ENCODE measurements at places on chromosomes 2 and 18.
A peak's percentile ranks its signal among the peaks of the same experiment; 100 is the strongest.

DNA sequence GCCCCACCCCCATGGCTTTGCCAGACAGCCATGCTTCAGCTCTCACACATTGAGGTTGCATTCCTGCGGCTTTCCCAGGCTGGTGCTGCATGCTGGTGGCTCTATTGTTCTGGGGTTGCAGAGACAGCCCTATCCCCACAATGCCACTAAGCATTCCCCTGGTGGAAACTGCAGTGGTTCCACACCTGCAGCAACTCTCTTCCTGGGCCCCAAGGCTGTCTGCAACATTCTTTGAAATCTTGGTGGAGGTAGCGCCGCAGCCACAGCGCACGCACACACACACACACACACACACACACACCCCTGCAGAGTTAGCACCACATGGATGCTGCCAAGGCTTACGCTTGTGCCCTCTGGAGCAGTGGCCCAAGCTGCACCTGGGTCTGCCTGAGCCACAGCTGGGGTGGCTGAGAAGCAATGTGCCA is 21.4 kb downstream of the SFXN5 start:
- DNase-seq = no peak

GRCh38 chr2:232781765-232782164 is 5.4 kb upstream of the KCNJ13 start:
- no peak for DNase-seq

GRCh38 chr2:188966079-188966571 is 8.0 kb upstream of the COL3A1 start:
- DNase-seq = no peak

- DNase-seq = no peak
These were observed 33.4 kb upstream of the PNO1 start for GRCh38 chr2:68124321-68124720.

GRCh38 chr18:69217196-69218000 is 183.3 kb upstream of the DOK6 start:
- no peak for DNase-seq

DNA sequence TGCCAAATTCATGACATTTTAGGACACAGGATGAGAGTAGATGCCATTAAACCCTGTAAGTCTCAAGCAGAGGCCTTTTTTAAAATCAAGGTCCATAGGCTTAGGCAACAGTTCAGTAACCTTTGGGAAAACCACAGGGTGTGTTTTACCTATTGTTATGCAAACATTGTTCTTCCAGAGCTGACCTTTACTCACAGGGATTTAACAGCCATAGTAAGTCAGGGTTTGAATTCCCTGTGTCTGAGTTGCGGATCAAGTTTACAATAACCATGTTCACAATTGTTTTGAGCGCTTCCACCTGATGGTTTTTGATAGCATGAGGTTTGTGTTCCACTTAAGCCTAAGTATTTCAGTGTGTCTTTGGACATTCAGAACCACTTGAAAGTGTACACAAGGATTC is 160.1 kb upstream of the BOD1L2 start:
- no peak for DNase-seq

DNA sequence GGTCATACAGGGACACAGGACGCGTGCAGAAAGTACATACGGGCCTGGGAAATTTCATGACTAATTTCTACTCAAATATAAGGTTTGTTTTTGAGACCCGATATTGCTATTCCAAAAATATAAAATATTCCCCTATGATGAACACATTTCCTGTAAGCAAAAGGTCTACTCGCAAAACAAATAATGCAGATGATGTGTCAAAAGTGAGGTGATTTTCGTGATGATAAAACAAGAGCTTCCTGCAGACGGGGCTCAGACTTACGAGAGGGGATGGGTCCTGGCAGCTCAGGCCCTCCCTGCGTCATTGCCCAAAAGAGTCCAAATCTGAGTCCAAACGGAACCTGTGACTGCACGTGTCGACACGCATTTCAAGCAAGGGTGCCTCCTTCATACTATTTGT is 62.7 kb downstream of the MBP start:
- no peak for DNase-seq

DNA sequence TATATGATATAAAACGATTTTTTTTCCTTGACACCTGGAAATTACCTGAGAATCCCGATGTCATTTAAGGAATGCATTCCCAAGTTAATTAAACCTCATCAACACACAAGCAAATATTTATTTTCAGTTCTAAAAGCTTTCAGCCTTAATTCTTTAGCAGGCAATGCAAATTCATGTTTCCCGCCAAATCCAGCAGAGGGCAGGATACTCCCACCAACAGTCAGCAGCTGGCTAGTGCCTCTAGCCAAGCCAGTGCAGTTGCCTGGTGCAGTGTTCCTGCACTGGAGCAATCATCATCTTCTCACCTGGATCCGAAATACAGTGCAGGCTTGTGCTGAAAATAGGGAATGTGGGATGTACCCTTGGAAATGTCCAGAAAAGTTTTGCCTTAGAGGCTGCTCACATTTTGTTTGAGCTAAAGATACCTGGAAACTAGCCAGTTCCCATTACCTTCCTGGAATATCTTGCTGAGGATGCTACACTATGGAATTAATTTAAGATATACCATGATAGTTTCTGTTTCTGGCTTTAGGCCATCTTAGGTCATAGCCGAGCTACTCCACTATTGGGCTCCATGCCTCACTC is 48.4 kb upstream of the CYTIP start:
- DNase-seq = peak; percentile 37

DNA sequence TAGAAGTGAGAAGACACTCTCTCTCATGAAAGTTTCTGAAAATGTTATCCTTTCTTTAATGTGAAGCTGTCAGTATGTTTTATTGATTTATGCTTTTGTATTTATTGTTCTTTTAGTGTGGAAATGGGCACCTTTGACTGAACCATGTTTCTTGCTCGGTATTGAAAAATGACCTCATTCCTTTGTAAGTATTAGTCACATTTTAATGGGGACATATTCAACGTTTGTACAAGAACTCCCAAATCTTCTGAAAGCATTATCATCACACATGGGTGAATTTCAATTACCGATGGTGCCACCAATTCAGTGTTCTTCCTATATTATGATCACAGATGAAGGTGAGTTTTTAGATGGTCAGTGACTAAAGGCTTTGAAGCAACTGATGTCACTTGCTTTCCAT is 371.8 kb upstream of the GCFC2 start:
- DNase-seq = no peak

DNA sequence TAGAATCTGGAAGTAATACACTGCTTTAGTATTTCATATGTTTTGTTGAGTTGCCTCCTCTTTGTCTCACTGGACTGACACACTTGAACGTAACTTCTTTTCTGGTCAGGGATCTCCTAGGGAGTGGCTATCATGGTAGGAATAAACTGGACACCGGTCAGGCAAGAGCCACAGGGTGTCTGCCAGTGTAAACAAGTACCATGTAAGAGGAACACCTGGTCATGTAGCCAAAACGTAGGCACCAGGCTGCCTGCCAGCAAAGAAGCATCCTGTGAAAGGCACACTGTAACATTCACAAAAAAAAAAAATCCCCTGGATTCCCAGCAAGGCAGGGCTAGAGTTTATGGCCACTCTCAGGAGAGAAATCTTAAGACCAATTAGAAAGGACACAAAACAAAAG is 372.8 kb upstream of the RND3 start:
- DNase-seq = no peak

- DNase-seq = no peak
These were observed 162.4 kb downstream of the ZNF407 start for GRCh38 chr18:74760026-74760425.

GRCh38 chr2:2579814-2580213 is 248.7 kb upstream of the MYT1L start:
- DNase-seq = no peak

DNA sequence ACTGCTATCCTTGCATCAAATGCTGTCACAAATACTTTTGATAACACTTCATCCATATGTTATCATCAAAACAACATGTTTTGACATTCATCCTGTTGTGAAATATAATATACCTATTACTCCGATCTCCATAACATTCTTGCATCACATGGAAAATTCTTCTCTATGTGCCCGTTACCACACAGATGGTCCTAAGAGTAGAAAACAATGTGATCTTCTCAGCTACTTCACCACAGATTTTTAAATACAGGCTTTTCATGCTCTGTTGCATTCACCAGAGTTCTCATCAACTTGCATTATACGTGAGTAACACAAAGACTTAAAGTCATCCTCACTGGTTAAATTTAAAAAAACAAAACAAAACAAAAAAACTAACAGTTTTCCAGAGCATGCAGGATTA is 1603.3 kb upstream of the ZEB2 start:
- no peak for DNase-seq

DNA sequence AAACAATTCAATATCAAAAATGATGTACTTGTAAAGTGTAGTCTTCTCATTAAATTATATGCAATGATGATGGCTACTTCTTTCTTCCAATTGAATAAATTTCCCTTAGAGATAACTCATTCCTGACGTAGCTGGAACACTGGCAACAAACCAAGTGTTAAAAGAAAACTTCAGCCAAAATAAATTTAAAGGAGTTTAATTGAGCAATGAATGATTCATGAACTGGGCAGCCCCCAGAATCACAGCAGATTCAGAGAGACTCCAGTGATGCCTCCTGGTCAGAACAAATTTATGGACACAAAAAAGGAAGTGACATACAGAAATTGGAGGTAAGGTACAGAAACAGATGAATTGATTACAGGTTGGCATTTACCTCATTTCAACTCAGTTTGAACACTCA is 276.5 kb downstream of the DSC3 start:
- DNase-seq = no peak

DNA sequence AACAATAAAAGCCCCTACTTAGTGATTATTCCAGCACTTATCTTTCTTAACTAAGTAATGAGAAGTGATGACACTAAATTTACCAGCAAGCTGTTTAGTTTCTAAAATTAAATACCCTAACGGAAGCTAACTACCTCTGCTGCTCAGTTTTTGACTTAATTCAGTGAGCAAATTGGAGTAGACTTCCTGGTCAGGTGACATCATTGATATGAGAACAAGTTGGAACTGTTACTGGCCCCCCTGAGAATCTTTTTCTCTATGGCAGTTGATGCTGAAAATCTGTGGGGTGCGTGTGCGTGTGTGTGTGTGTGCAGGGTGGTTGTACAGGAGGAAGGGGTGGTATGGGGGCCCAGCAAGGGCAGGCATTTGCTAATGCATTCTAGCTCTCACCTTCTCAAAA is 35.5 kb upstream of the BMP10 start:
- DNase-seq = no peak

GRCh38 chr2:39494784-39495251 is 57.7 kb upstream of the MAP4K3 start:
- DNase-seq = no peak

DNA sequence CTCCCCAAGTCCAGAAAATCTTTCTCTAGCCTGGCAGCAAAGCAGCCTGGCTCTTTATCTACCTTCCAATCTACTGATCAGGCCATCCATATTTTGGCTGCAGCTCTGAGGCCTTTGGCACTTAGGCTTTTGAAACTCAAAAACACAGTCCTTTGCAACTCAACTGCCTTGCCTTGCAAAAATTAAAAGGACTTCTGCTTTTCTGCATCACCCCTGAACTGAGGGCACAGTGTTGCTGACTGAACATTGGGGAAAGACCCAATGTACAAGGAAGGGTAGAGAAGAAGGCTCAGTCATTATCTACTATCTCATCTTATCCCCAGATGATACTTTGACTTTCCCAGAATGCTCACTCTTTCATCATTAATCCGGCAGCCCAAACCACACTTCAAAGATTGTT is 625.5 kb downstream of the ARHGAP15 start:
- no peak for DNase-seq

DNA sequence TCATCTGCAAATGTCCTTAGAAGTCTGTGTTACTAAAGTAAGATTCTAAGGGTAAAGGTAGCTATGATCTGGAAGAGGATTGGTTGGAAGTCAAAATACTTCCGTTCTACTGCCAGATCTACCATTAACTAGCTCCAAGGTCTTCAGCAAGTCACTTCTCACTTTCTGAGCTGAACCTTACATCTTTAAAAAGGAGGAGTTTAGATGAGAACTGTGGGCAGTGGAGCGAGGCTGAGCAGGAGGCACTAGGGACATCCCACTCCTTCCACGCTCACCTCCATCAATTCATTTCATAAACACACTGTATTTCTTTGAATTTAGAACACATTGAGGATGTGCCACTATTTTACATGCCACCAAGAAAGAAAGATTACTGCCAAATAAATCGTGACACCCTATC is 143.0 kb downstream of the ABCA12 start:
- no peak for DNase-seq

- peak; percentile 72 for DNase-seq
These were observed 19.6 kb downstream of the TUBB6 start for GRCh38 chr18:12327510-12328178.

GRCh38 chr2:187169864-187170263 is 278.2 kb downstream of the CALCRL start:
- no peak for DNase-seq

GRCh38 chr2:108621687-108622681 is 87.7 kb downstream of the LIMS1 start:
- DNase-seq = no peak

GRCh38 chr18:45083226-45083855 is 402.7 kb downstream of the SETBP1 start:
- no peak for DNase-seq

- DNase-seq = no peak
These were observed 138.7 kb upstream of the AQP4 start for GRCh38 chr18:27004056-27004829.

DNA sequence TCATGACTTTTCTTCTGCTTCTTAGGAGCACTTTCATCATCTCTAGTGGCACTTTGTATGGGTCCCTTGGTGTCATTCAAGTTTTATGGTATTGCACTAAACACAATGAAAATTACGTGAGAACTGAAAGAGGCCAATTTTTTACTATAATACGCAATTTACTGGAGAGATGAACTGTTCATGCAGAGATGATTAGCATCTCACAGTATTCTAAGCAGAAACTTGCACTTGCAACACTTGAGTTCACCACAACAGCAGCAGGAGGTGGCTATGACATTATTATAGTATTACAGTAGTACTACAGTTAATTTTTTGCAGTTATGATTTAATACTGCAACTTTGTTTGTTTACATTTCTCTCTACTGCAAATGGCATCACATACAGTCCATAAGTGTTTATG is 793.1 kb upstream of the CRIM1 start:
- DNase-seq = no peak

DNA sequence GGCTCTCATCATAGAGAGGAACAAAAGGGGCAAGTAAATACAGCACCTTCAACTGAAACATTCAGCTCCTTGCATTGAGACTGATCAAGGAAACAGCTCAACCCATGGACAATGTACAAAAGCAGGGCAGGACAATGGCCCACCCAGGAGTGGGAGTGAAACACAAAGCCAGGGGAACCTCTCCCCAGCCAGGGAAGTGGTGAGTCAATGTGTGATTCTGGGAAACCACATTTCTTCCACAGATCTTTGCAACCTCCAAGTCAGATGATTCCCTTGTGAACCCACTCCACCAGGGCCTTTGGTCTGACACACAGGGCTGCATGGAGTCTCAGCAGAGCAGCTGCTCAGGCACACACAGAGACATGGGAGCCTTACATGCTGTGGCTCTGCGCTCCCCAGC is 294.5 kb downstream of the NR4A2 start:
- DNase-seq = no peak

Measured in GM12891 (cell line).